ENCODE measurements at places on chromosomes 1 and 21. TPM values are rescaled to one million over a fixed set of nuclear protein-coding genes. Genes with fewer than 3 reads are reported as not detected.

- no peak for DNase-seq
Observed at GRCh38 chr1:203671521-203672278, 45.1 kb downstream of the ATP2B4 start.

GRCh38 chr1:156282479-156283222 is at the start of gene SMG5:
TSS of gene SMG5 (minus strand) at chr1:156282825. CDS start at chr1:156282680, 145 bp downstream.
- peak; percentile 92 for DNase-seq

- DNase-seq = no peak
Observed at GRCh38 chr1:63671514-63671913, 78.3 kb downstream of the PGM1 start.

The RIMKLA gene
- 0.14 TPM for total RNA-seq

The LINGO4 gene
- not detected for total RNA-seq

Measured in epithelial cell of proximal tubule (primary cell).